ENCODE measurements at places on chromosomes 3 and 15. TPM values are rescaled to one million over a fixed set of nuclear protein-coding genes. Genes with fewer than 3 reads are reported as not detected.

GRCh38 chr3:102163039-102163817 is 271.6 kb upstream of the ZPLD1 start:
- no peak overlapping the region for H3K27ac ChIP-seq
- H3K4me1 ChIP-seq, result no peaks in the 10 kb centered on the region
- H3K27me3 ChIP-seq, result no peaks in the 10 kb centered on the region
- no peak overlapping the region for H3K4me3 ChIP-seq

DNA sequence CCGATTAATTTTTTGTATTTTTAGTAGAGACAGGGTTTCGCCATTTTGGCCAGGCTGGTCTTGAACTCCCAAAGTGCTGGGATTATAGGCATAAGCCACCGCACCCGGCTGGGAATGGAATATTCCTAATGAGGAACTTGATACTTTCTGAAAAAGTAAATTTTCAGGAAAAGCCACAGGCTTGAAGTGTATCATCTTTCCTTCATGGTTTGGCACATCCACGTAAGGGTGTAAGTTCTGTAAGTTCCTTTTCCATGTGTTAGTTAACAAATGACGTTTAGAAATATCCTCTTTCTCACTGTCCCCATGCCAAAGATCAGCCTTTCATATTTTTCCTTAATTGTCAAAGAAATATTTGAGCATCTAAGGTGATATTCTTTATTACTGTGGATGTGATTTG is 24.9 kb downstream of the TMEM45A start:
- no peak for DNase-seq
- H3K4me3 ChIP-seq, result no peak overlapping the region
- no peaks in the 10 kb centered on the region for H3K27me3 ChIP-seq
- no peaks in the 10 kb centered on the region for H3K4me1 ChIP-seq

GRCh38 chr15:60982249-60982910 is 246.7 kb downstream of the RORA start:
- H3K4me1 ChIP-seq, result no peaks in the 10 kb centered on the region
- no peaks in the 10 kb centered on the region for H3K27me3 ChIP-seq
- H3K4me3 ChIP-seq, result no peak overlapping the region

DNA sequence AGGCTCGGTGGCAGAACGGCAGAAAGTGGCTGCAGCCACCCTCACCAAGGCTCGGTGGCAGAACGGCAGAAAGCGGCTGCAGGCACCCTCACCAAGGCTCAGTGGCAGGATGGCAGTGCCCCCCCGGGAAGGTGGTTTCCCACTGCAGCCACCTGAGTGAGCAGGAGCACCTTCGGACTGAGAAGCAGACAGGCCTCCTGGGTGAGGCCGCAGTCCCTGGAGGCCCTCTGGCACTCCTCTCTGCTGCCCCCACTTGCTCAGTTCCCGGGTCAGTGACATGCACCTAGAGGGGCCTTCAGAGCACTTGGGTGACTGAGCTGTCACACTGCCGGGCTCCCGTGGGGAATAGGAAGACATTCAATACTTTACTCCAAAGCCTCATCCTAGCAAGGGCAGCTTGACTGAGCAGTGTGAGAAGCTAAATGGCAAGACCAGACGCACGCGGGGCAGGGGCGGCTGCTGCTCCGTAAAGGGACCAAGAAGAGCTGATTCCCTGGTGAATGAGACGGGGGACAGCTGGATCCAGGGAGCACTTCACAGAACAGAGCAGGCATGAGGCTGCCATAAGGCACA is 62.7 kb downstream of the PCSK6 start:
- H3K4me1 ChIP-seq, result no peaks in the 10 kb centered on the region
- H3K27ac ChIP-seq, result no peak overlapping the region
- H3K4me3 ChIP-seq, result no peak overlapping the region
- no peaks in the 10 kb centered on the region for H3K36me3 ChIP-seq

DNA sequence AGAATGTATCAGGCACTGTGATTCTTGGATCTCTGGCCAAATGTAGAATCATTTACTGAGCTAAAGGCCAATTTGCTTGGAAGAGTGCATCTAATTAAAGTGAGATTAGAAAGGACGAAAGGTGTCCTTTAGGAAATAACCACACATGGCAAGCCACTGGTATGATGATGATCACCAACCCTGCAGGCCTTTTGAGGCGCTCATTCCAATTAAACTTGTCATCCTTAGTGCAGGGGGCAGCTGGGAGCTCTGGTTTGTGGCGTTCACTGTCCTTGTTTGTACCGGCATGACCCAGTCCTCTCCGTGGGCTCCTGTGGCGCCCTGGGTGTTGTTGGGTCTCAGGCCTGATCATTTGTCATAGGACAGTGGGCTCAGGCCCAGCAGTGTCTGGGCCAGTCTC is 11.0 kb downstream of the LIMD1 start:
- H3K4me3 ChIP-seq, result no peak overlapping the region
- peaks cover 15% of the 10 kb centered on the region for H3K4me1 ChIP-seq
- H3K27me3 ChIP-seq, result no peaks in the 10 kb centered on the region
- DNase-seq, result no peak

DNA sequence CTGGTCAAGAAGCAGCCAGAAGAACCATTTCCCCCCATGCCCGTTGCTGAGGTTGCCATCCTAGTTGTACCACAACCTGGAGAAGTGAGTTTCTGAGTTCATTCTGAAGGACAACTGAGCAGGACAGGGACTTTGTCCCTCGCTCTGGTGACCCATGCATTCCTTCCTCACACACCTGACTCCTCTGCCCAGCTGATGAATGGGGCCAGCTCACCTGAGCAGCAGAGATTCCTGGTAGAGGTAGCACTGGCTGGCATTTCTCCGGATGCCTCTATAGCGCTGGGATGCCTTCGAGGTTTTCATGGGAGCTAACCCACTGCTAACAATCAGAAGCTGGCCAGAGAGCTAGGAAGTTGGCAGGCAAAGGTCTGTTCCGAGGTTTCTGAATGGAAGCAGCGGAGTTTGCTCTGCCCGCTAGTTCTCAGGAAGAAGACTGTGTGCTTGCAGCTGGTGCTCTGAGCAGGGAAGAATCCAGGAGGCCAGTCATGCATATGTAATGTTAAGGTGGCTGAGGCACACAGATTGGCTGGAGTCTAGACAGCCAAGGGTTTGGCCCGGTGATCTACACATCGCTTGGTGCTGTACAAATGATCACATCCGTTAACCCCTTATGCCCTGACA is at the start of gene TMC3:
Gene TMC3, minus strand, starts transcription at position 439 of the 621 bp plus-strand sequence. Its CDS starts 136 bp downstream, at position 303.
- H3K27ac ChIP-seq, result no peak within 1 kb of the TSS
- H3K27me3 ChIP-seq, result peaks cover 2% of the 10 kb centered on the region
- no peak within 1 kb of the TSS for H3K4me3 ChIP-seq
- H3K36me3 ChIP-seq, result no peaks in the 10 kb centered on the region
- DNase-seq, result no peak

- no peak overlapping the region for H3K27ac ChIP-seq
- H3K4me3 ChIP-seq, result no peak overlapping the region
- no peaks in the 10 kb centered on the region for H3K36me3 ChIP-seq
- H3K4me1 ChIP-seq, result no peaks in the 10 kb centered on the region
- DNase-seq, result no peak
These were observed 45.1 kb upstream of the AMOTL2 start for GRCh38 chr3:134419214-134419959.

GRCh38 chr3:169324452-169324785 is 339.1 kb downstream of the MECOM start:
- H3K36me3 ChIP-seq, result no peaks in the 10 kb centered on the region
- H3K4me3 ChIP-seq, result no peak overlapping the region
- no peaks in the 10 kb centered on the region for H3K27me3 ChIP-seq
- H3K27ac ChIP-seq, result no peak overlapping the region

DNA sequence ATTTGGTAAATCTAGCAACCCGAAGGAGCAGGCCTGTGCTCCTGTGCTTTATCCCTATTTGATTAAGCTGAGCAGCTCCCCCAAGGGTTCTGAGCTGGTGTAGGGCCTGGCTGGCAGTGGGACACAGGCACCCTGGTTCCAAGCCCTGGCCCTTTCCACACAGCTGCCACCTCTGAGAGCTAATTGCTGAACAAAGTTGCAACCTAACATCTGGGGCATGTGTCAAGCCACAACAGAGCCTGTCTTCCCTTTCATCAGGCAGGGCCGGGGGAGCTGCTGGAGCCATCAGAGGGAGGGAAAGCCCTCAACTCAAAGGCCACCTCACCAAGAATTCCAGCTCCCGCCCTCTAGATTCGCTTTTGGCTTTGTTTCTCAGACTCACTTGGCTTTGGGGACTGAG is 17.1 kb upstream of the MRPS22 start:
- H3K27ac ChIP-seq, result no peak overlapping the region
- no peaks in the 10 kb centered on the region for H3K36me3 ChIP-seq
- no peak overlapping the region for H3K4me3 ChIP-seq
- peaks cover 10% of the 10 kb centered on the region for H3K4me1 ChIP-seq

DNA sequence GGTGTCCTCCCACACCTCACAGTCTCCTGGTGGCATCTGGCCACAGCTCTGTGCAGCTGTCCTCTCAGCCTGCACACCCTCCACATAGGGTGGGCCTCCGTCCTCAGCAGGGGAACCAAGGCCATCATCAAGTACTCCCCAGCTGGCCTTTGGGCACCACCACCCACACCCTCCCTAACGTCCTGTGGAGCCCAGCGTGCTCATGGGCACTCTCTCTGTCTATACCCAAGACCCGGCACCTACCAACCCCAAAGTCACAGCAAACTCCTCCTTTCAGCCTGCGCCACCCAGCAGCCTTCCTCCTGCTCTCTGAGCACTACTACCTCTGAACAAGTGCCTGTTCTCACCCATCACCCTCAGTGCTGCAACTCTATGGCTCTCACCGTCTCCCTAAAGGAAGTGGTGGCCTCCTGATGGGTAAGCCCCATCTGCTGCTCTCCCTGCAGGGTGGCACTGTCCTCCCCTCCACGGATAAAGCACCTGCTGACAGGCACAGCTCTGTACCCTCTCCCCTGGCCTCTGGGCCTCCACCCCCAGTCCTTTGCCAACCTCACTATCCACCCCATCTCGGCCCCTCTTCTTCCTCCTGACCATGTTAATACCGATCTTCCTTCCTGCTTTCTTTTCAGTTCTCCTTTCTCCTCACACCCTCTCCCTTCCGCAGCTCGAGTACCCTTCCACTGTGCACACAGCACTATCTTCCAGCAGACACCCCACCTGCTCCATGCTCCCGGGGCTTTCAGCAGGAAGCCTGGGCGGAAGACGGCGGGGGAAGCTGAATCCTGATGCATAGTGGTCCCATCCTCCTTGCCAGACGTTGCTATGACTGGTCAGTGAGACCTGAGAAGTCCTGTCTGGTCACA is 31.5 kb downstream of the SLC41A3 start:
- no peak for DNase-seq
- H3K27ac ChIP-seq, result no peak overlapping the region
- H3K36me3 ChIP-seq, result peaks cover 10% of the 10 kb centered on the region

DNA sequence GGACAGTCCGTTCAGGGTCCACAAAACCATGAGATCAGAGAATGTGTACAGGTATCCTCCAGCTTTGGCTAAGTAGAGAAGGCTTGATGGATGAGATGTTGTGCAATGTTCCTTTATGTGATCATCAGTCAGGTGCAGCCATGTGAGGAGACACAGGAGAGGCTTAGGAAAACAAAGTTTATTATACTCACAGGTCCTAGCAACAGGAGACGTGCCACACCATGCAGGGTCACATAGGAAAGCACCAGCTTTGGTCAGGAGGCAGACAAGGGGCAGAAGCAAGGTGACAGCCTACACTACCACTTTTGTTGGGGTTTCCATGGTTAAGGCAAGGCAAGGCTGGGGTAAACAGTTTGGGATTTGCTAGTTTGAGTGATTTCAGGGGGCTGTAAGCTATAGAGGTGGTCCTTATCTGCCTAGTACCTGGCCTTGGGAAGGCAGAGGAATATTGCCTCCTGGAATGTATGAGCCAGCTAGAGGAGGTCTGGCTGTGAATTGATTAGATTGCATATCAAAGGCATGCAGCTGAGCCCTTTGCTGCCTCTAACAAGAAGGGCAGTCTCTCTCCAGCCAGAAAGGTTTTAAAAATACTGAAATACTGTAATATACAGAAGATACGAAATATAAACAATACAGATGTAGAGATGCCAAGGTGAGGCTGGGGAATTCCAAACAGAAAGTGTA is 248.6 kb downstream of the RYR3 start:
- H3K36me3 ChIP-seq, result no peaks in the 10 kb centered on the region
- no peaks in the 10 kb centered on the region for H3K4me1 ChIP-seq
- no peak overlapping the region for H3K27ac ChIP-seq
- DNase-seq, result no peak
- H3K27me3 ChIP-seq, result no peaks in the 10 kb centered on the region

Gene FBXO40
- not detected for total RNA-seq

Gene EXD1
- not detected for total RNA-seq

Gene CADPS
- total RNA-seq, result not detected

Gene MCF2L2
- 4.8 TPM for total RNA-seq

Gene ITGA11
- total RNA-seq, result 0.07 TPM
